ENCODE measurements at places on chromosomes 5 and 9. TPM values are rescaled to one million over a fixed set of nuclear protein-coding genes. Genes with fewer than 3 reads are reported as not detected.
A peak's percentile ranks its signal among the peaks of the same experiment; 100 is the strongest.

DNA sequence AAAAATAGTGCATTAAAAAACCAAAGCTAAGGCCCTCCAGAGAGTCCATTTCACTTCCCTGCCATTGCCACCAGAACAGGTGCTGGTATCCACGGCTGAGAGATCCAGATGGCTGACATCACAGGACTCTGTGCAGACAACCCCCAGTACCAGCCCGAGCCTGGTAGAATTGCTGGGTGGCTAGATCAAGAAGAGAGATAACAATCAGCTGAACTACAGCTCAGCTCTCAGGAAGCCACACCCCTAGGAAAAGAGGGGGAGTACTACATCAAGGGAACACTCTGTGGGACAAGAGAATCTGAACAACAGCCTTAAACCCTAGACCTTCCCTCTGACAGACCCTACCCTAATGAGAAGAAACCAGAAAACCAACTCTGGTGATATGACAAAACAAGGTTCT is 73.8 kb upstream of the SLIT3 start:
- DNase-seq = peak; percentile 23

DNA sequence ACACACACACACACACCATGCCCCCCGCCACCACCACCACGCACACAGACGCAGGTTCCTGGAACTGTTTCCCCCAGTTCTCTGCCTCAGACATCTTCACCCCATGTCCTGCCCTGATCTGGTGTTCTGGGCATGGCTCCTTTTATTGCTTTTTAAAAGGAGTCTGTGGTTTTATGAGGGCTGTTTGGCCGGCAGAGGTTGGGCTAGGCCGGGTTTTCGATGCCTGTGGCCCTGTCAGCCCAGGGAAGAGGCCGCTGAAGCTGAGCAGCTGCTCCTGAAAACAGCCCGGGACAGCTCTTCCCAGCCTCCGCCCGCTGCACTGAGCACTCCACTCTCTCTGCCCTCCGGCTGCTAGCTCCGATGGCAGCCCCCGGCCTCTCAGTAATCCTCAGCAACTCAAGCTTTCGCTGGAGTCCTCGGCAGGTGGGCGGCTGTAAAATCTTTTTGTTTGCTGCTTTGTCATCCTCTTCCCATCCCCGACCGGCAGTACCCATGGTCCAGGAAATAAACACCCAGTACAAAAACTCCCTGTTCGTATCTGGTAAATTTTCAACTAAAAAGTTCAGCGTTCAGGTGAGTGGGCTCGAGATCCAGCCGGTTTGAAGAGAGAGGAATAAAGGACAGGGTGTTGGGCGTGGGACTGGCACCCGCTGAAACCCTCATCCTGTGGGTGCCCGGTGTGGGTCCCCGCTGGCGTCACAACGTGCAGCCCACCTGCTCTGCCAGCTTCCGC is 103.0 kb upstream of the ERCC6L2 start:
- peak; percentile 65 for DNase-seq

DNA sequence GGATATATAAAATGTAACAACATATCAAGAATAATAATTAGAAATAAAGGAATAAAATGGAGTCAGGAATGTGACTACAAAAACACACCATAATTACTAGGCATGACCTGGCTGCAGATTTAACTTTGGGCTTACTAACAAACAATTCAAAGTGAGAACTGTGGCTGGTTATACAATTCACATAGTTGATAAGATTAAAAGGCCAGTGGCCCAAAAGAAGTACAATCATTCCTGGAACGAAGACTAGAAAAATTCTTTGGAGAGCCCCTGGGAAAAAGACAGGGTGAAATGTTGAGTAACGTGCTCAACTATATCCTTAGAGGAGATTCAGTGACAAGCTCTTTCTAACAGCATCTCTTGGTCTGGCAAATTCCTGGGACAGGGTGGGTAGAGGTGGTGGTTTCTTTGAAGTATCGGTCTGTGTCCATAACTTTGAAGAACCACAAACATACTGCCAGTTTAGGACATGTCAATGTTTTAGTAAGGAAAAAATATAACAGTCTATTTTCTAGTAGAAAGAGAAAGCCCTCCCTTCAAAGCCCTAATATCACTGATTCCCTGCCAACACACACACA is 75.0 kb upstream of the IL6ST start:
- no peak for DNase-seq

Gene PCDHGB2
- total RNA-seq = 2.5 TPM

Gene PAX5
- total RNA-seq = not detected

Gene CAMK4
- total RNA-seq = 3.6 TPM

All from GM23248 (cell line).